ENCODE measurements at places on chromosomes 1 and 21.

DNA sequence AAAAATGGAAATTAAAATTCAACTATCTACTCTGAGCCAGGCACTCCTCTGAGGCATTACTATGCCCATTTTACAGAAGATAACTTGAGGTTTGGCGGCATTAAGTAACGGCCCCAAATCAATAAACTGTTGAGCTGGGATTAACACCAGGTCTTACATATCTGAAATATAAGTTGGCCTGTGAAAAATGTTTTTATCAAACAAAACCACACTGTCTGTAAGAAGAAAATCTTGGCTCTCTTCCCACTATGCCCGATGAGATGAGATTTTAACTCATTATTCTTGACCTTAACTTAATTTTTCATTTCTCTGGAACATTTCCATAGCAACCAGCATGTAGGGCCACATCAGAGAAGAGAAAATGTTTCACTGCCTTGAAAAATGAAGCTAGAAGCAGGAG is 21.8 kb downstream of the RC3H1 start:
- DNase-seq, result no peak

DNA sequence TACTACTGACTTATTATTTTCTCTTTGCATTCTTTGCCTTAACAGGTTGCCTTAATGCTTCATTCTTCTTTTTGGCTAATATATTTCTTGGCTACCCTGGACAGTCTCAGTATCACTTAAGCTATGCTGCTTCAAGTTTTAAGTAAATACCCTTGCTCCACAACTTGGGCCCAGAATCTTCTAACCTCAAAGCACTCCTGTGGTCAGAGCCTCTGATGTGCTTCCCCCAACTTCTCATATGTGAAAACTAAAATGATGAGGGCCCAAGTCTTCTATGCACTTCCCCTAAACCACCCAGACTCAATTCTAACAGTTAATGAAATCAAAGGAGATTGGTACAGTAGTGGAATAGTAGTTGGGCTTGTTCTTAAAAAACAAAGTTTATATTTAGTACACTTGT is 314.1 kb downstream of the PLPP3 start:
- DNase-seq, result no peak

- DNase-seq, result no peak
These were observed 5.9 kb downstream of the KRTAP10-1 start for GRCh38 chr21:44533891-44534627.

GRCh38 chr1:204480515-204480914 is 14.1 kb downstream of the PIK3C2B start:
- no peak for DNase-seq

- no peak for DNase-seq
These were observed 180.1 kb downstream of the ZBTB18 start for GRCh38 chr1:244231193-244231571.

GRCh38 chr1:25113086-25113485 is 119.2 kb downstream of the SYF2 start:
- no peak for DNase-seq

GRCh38 chr21:31879911-31880310 is 7.1 kb downstream of the HUNK start:
- no peak for DNase-seq

DNA sequence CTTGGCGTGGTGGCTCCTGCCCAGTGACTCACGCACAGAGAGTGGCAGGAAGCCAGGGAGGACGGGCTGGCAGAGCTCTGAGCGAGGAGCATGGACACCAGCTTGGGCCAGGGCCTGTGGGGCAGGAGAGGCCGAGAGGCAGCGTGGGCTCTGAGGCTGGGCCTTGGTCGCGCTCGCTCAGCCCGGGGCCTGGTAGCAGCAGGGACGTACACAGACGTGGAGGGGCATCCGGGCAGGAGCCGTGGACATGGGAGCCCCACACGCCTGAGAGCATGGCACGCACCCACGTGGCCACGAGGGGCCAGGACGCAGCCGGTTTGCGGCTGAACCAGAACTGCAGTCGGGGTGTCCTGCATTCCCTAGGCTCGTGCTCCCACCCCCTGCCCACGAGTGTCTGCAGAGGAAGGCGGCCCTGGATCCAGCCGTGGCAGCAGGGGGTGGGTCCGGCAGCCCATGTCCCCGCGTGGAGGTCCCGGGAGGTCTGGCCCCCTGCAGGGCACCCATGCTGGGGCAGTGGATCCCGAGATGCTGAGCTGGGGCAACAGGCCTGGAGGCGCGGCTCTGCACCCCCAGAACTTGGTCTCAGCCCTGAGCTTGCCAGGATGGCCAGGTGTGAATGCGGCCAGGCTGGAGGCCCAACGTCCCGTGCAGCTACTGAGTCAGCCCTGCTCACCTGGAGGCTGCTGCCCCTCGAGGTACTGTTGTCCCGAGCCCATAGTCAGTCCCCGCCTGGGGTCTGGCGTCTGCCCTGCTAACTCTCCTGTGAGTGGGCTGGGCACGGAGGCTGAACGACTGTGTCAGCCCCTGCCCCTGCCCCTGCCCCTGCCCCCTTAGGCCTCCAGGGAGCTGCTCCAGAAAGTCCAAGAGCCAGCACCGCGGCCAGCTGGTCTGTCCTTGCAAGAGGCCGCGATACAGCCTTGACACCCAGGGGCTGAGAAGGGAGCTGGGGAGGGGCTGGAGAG is 61.6 kb downstream of the SLX9 start:
- no peak for DNase-seq

DNA sequence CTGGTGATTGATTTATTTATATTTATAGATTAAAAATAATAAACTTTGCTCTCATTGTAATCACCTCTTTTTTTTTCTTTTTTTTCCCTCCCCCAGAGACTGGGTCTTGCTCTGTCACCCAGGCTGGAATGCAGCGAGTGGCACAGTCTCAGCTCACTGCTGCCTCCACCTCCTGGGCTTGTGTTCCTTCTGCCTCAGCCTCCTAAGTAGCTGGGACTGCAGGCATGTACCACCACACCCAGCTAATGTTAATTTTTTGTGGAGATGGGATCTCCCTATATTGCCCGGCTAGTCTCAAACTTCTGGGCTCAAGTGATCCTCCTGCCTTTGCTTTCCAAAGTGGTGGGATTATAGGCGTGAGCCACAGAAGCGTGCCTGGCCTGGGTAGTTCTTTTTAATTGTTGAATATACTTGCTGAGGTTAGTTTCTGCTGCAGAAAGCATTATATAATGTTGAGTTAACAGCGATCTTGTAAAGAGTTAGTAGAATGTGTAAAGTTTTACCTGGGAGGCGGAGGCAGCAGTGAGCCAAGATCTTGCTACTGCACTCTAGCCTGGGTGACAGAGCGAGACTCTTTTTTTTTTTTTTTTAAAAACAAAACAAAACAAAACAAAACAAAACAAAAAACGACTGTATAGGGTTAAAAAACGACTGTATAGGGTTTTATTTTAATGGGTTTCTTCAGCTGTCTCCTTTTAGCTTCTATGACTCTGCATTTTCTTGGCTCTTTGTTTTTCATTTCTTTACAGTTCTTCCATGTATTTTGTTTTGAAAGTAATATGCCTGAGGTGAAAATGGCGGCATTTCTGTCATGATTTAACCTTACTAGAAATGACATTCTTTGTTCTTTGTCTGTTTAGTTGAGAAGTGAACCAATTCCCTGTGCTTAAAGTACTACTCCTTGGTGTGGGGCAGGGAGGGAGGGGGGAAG is 82.7 kb downstream of the CAMTA1 start:
- DNase-seq, result no peak

GRCh38 chr1:5108740-5109139 is 454.3 kb downstream of the AJAP1 start:
- no peak for DNase-seq

GRCh38 chr1:84422909-84423308 is 24.6 kb downstream of the DNASE2B start:
- DNase-seq, result no peak

DNA sequence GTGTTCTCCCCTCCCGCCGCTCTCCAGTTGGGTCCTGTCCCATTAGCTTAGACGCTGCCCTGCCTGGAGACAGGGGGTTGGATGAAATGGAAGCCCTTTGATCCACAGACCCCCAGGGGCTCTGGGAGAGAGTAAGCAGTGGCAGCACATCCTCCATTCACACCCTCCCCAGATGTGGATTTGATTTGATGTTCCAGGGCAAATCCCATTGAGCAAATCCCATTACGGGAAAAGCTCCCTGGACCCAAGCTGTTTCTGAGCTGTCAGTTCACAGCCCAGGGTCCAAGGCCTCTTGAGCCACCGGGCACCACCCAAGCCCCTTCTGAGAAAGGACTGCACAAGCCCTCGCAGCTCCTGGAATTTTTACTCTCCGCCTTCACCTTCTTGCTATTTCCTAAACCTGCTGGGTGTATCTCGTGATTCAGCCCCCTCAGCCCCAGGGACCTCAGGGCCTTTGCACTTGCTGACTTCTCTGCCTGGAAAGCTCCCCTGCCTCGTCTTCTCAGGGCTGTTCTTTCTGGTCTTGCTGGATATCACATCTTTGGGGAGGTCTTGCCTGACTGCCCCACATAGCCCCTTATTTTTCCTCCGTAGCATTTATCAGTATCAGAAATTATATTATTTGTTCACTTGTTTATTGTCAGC is 101.1 kb downstream of the PAX7 start:
- no peak for DNase-seq

DNA sequence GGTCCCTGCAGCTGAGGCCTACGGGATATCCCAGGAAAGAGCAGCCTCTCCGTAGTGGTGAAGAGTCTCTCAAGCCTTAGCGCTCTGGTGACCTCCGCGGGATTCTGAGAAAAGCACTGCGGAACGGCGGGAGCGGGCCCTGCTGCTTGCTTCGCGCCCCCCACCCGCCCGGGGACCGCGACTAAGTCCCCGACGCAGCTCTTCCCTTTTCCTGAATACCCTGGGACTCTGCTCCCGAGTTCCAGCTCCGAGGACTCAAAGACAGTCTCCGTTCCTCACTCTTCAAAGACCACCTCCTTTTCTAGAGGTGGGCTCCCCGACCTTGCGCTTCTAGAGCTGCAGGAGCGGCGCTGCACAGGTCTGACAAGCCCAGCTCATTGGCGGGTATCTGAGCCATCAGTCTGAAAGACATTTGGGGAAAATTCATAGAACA is 3.6 kb upstream of the PRRX1 start:
- DNase-seq, result no peak

- DNase-seq, result no peak
These were observed 211.4 kb downstream of the PTPRC start for GRCh38 chr1:198850196-198850595.

- DNase-seq, result no peak
These were observed 95.0 kb downstream of the SGIP1 start for GRCh38 chr1:66628926-66629325.

DNA sequence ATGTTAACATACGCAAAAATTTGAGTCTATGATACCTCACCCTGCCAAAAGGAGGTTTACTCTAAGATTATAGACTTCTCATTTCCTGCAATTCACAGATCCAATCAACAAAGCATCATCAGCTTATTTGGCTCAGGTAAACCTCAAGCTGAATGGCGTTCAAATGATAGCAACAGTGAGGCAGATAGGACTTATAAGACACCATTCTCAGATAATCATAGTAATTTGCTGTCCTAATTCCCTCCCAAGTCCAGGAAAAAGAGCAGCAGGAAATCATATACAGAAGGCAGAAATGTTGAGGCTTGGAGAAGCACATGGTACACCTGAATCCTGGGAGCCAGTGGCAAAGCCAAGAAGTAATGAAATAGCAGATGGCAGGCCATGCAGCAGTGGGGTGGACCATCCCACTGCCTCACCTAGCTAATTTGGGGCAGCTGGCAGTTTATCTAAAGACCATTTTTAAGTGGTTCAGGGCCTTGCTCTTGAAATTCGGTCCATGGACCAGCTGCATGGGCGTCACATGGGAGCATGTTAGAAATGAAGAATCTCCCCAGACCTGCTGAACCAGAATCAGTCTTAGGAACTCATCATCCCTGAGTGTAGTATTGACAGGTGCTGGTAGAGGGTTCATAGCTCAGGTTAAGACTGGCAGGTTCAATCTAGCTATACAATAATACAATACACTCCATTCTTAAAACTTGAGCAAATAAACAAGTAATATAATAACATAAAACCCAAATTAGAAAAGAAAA is 57.7 kb downstream of the ASTN1 start:
- peak; percentile 39 for DNase-seq

GRCh38 chr1:198467342-198467741 is 73.1 kb downstream of the ATP6V1G3 start:
- DNase-seq, result no peak

- no peak for DNase-seq
These were observed 534.3 kb upstream of the OLFM3 start for GRCh38 chr1:102531036-102531435.

- DNase-seq, result no peak
These were observed 128.6 kb downstream of the LHX4 start for GRCh38 chr1:180358649-180359048.

- peak; percentile 70 for DNase-seq
These were observed 47.2 kb downstream of the C1orf21 start for GRCh38 chr1:184433956-184434502.

DNA sequence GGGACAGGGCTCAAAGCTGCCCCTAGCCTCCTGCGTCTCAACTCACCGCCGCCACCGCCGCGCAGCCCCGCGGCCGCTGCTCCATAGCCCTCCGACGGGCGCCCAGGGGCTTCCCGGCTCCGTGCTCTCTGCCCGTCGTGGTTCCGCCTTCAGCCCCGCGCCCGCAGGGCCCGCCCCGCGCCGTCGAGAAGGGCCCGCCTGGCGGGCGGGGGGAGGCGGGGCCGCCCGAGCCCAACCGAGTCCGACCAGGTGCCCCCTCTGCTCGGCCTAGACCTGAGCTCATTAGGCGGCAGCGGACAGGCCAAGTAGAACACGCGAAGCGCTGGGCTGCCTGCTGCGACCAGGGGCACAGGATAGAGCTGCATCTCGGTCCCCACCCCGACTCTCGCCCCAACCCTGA is at the start of gene TNFRSF25:
TNFRSF25 (minus strand) TSS at position 151 of the 400 bp plus-strand sequence; CDS start at position 85, 66 bp downstream.
- no peak for DNase-seq

GRCh38 chr21:44505673-44506278 is 34.2 kb downstream of the KRTAP10-1 start:
- DNase-seq, result no peak

DNA sequence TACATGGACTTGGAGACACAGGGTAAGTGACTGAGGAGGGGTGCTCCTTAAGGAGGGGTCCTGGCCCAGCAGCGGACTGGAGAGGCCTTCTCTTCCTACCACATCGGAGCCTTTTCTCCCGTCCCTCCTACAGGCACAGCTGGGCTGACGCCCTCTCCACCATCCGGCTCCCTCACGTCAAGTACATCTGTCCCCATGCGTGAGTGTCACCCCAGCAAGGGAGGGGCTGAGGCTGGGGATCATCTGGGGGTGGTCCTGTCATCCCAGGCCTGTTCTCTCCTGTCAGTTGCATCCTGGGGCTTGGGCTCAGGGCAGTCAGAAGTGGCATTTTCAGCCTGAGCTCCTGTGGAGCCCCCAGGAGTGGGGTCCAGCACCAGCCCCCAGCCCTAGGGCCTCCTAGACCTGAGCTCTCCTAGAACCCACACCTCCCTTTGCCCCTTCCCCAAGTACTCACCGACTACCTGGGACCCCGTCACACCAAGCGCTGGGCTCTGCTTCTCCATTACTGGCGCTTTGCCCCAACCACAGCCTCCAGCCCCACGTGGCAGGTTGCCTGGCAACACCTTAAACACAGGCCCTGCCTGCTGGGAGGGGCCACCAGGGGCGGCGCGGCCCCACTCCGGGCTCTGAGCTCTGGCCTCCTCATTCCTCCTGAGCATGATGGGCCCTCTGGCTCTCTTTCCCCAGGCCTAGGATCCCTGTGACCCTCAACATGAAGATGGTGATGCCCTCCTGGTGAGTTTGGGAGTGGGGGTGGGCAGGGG is 2.3 kb downstream of the LYPLA2 start:
- DNase-seq, result no peak
